ENCODE measurements at places on chromosomes 7 and 10.

GRCh38 chr10:64396105-64396708, 875.0 kb downstream of the REEP3 start:
- DNase-seq: no peak

GRCh38 chr10:74917481-74918077, 91.2 kb downstream of the KAT6B start:
- no peak for DNase-seq

DNA sequence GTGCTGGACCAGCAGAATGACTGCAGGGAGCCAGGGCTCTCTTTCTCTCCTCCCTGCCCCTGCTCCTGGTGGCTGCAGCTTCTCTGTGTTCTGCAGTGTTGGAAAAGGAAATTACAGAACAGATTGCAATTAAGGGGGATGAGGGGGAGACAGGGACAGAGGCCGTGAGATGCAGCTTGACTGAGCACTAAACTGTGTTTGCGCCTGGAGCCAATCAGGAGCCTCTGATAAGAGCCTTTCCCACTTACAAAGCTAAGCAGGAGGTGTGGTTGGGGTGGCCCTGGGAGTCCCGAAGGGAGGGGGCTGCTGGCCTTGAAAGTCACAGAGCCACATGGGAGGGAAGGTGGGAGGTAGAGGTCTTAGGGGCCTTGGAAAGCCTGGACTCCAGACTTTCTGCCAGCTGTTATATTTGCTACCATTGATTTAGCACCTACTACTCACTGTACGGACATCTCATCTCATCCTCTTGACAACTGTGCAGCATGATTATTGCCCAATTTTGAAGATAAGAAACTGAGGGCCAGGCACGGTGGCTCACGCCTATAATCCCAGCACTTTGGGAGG, 26.7 kb downstream of the TRIM8 start:
- no peak for DNase-seq

DNA sequence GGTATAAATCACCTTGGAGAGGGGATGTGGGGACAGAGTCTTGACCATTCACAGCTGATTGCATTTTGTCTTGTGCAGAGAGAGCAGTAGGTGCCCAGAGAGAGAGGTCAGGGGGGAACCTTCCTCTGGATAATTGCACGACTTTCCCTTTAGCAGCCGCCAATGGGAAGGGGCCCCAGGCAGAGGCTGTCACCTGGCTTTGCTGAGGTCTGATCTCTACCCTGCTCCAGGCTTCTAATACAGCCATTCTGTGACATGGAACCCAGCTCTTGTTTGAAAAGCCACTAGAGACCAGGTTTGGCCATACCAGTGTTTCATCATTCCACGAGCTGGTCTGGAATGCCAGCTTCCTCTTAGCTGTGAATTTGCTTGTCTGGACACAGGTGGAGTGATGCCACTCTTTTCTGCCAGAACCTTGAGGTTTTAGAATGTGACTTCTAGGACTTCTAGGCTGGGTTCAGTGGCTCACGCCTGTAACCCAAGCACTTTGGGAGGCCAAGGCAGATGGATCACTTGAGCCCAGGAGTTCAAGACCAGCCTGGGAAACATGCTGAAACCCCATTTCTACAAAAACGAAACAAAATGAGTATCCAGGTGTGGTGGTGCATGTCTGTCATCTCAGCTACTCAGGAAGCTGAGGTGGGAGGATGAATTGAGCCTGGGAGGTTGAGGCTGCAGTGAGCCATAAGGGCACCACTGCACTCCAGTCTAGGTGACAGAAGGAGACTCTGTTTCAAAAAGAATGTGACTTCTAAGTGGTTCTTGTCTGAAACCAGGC, 159.9 kb downstream of the CAMK1D start:
- no peak for DNase-seq

- no peak for DNase-seq
Measured at GRCh38 chr7:107989618-107990373, 13.2 kb downstream of the LAMB1 start.

GRCh38 chr7:154473360-154473759, 421.2 kb downstream of the DPP6 start:
- no peak for DNase-seq

Data from stimulated activated CD8-positive, alpha-beta memory T cell treated with anti-CD3 and anti-CD28 coated beads, Interleukin-4, amount 100 ng/mL, for 1 hour (primary cell).